ENCODE measurements at places on chromosomes 5 and 9.

DNA sequence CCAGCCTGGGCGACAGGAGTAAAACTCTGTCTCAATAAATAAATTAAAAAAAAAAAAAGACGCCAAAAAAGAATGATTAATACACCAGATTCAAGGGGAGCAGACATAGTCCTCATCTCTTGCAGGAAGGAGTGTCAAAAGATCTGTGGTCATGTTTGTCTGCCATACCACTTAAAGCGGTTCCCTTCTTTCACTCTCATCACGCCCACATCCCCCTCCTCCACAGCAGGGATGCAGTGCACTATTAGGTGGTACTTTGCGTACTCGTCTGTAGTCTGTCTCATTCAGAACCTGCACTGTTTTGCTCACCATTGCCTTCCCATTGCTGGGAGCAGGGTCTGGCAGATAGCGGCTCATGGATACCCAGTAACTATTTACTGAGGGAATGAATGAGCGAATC lies 11.2 kb downstream of the CDHR2 start:
- DNase-seq: no peak

DNA sequence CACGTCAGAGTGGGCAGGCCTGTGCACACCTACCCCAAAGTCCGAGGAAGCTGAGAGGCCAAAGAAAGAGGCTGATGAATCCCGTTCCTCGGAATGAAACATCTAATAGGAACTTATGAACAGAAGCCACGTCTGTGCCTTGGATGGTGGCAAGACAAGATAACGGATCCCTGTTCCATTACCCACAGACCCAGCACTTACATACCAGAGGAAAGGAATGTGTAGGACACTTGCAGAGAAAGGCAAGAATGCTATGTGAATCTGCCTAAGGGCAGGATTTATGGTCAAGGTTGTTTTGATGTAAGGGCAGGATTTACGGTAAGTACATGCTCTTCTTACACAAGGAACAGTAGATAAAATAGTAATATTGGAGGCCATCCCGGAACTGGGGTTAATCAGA lies 93.2 kb downstream of the WDR41 start:
- no peak for DNase-seq

- DNase-seq: no peak
These were observed 303.1 kb upstream of the PTGER4 start for GRCh38 chr5:40376566-40376965.

DNA sequence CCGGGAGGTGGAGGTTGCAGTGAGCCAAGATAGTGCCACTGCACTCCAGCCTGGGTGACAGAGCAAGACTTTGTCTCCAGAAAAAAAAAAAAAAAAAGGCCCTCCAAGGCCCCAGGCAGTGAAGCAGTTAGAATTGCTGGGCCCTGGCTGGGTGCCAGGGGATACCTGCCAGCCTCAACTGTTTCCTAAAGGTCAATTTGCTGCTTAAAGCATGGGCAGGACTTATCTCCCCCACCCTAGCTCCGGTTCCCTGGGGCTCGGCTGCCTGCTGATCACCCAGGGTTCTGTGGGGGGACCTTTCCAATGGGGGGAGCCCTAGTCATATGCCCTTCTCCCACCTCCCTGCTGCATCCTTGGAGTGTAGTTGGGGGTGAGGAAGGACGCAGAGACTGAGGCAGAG lies 25.7 kb downstream of the NCS1 start:
- DNase-seq: no peak

- DNase-seq: no peak
These were observed 9.6 kb downstream of the C5orf47 start for GRCh38 chr5:173998531-173998930.

- DNase-seq: no peak
These were observed 23.2 kb downstream of the STK10 start for GRCh38 chr5:172164769-172165212.

- no peak for DNase-seq
These were observed 6.9 kb upstream of the PDCL start for GRCh38 chr9:122835313-122835731.

- no peak for DNase-seq
These were observed 452.3 kb downstream of the ZSWIM6 start for GRCh38 chr5:61784341-61784740.

DNA sequence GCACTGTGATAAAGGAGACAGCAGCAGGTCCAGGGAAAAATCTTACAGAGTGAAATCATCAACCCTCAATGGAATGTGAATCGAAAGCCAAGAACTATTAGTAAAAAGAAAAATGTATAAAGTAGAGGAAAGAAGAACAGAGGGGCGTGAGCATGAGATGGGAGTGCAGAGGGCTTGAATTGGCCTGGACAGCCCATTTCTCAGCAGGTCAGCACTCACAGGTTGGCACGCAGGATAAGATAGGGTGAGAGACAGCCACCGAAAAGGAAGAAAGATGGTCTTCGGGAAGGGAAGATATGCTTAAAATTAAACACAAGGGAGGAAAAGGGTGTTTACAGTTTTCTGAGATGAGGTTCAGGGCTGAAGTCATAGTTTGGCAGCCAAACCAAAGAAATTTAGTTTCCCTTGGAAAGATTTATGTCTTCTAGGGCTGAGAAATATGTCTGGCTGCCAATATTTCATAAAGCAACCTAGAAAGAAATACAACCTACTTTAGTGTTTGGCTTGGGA lies 524.7 kb downstream of the SPATA31D1 start:
- DNase-seq: no peak

- no peak for DNase-seq
These were observed 153.9 kb downstream of the CSNK1G3 start for GRCh38 chr5:123665822-123666371.

DNA sequence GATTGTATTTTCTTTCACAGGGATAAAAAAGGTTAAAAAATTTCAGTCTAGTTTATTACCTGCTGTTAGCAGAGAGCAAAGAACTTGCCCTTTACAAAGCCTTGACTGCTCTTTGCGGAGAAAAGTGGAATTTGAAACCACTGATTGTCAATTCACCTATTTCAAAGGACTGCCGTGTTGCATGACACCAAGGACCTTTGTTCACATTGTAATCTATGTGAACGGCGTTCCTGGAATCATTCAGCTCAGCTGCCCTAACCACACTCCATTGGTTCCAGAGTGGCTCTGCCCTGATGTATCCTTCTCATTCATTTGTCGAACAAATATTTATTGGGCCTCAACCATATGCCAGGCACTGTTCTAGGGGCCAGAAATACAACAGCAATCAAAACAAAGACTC lies 377.5 kb upstream of the RFX3 start:
- no peak for DNase-seq

GRCh38 chr9:71737455-71737854 lies 30.9 kb downstream of the CEMIP2 start:
- DNase-seq: no peak

DNA sequence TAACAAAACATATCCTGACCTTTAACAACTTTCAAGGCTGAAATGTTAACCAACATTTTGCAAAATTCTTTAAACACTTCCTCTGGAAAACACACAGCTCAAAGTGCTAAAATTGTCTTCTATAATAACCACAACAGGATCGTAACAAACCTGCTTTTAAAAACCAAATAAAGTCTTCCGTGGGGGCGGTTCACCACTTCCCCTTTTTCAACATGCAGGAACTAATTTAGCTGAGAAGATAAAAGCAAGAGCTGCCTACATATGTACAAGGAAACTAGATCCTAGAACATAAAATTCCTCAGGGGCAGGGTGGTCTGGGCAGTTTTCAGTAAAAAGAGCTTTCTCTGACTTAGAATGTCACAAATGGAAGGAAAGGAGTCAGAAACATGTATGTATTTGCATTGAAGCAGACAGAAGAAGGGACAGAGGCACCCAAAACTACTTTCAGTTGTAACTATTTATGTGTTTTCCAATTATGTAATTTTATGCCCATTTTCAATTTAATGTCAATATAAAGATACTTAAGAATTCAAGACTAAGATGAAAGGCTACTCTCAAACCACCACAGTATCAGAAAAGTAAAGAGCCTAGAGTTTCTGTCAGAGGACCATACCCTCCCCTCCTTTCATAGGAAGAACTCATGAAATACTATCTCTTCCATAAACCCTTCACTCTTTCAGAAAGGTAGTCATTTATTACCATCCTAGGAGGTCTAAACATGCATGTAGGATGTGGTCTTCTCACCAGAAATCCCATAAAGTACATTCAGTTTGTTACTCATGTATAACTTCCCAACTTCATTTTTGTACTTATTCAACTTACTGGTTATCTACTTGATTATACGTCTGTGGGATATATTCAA lies 185.9 kb upstream of the RASA1 start:
- no peak for DNase-seq

DNA sequence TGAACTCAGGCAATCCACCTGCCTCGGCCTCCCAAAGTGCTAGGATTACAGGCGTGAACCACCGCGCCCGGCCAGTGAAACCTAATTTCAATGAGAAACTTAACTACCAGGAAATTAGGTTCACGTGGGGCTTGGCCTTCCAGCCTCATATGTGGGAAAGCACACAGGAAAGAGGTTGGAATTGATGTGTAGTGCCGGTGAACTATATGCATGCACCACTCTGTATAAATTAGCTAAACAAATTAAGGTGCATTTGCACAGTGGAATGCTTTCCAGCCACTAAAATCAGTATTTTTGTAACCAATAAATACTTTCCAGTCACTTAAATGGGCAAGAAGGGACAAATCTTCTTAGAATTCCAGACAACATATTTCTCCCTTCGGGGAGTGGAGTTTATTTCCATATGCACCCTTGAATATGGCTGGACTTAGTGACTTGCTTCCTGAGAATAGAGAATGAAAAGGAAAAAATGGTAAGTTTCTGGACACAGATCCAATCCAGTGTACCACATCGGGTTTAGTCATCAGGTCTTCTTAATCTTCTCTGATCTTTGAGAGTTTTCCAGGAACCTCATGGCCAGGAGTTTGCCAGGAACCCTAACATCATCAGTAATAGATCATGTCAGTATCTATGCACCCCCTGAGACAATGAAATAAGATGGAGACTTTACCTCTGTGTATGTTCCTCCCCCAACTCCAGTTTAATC lies 24.9 kb downstream of the ATOX1 start:
- no peak for DNase-seq

DNA sequence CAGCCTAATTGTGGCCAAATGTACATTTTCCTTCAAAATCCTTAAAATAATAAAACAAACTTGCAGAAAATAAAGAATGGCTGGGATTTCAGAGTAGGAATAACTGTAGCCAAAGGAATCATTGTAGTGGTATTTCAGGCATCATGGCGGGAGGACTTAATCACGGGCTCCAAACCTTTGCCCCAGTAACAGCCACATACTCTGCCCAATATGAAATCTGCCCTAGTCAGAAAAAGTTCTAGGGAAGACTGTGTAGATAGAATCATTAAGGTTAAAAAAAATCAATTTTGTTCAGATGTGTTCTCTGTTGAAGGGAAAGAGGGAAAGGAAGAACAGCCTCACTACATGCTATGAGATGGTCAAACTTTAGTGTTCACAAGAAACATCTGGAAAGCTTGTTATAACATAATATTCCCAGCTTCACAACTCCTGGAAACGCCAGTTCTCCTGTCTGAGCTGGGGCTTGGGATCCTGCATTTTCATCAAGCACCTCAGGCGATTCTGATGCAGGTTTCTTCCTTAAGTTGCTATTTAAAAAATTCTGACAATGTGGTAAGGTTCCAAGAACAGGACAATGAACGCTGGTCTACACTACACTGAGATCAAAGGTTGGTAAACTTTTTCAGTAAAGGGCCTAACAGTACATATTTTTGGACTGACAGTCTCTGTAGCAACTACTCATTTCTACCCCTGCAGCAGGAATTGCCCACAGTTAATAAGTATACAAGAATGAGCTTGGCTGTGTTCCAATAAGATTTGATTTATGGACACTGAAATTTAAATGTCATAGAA lies 87.9 kb downstream of the CEMIP2 start:
- no peak for DNase-seq

GRCh38 chr5:104793755-104794080 lies 1231.1 kb upstream of the NUDT12 start:
- DNase-seq: no peak

DNA sequence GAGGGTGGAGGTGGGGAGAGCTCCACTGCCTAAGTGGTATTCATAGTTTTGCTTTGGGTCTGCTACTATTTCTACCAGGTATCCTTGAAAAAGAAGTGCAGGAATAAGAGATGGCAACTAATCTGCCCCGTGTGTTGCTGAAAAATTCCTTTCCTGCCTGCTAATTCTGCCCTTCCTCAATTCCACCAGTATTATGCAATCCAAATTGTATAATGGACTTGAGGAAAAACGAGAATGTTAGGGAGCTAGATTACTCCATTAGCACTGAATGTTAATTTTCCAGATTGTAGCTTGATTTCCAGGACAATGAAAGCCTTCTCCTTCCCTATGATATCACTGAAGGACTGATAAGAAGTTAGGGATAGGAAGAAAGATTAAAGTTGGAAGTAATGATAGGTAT lies 16.9 kb downstream of the ADAM19 start:
- no peak for DNase-seq

- peak; percentile 75 for DNase-seq
These were observed 16.9 kb downstream of the RAD1 start for GRCh38 chr5:34898258-34898895.

GRCh38 chr9:91055845-91056244 lies 254.2 kb downstream of the SYK start:
- no peak for DNase-seq

DNA sequence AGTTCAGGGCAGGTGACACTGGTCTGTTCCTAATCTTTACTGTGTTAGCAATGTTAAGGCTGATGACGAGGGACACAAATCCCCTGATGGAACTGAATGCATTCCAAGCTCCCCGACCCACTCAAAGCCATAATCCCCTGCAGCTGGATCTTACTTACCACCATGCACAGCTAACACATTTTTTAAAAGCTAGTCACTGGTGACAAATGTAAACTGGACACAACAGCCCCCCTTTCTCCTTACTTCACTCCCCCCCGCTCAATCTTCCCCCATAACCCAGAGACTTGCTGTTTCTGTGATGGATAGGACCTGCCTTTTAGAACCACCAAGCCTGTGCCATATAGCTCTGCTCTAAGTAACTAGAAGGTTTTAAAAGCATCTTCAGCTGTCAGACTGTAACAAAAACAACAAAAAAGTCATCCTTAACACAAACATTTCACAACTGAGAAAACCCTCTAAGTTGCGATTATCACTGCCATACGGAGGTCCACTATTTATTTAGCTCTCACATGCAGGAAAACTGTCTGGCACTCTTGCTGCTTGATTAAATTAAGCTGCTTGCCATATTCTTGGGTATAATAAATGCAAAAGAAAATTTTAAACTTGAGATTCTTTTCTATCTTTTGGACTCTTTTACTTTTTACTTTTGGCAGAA lies 44.4 kb downstream of the BNC2 start:
- no peak for DNase-seq

GRCh38 chr5:140883373-140883772 lies 1.4 kb downstream of the PCDHA13 start:
- DNase-seq: no peak

- DNase-seq: no peak
These were observed 440.6 kb upstream of the MPDZ start for GRCh38 chr9:13719981-13720676.

DNA sequence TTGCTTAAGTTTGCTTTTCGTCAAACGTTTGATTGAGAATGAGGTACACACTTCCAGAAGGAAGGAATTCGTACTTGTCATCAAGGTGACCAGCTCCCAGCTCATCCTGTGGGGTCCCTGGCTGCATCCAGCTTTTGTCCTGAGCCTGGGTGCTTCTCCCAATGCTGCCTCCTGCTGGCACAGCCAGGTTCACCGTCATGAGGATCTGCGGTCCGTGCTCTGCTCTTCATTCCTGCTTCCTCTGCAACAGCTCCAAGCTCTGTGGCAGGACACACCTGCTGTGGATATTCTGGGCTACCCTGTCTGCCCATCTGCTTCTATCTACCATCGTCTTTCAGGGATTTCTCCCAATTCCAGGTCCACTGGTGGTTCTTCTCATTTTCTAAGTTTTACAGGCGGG lies 13.3 kb upstream of the UBE2QL1 start:
- DNase-seq: no peak
